ENCODE measurements at places on chromosomes 5 and 9.

- DNase-seq = no peak
These were observed 476.0 kb upstream of the CD180 start for GRCh38 chr5:67672636-67673035.

- no peak for DNase-seq
These were observed 571.2 kb upstream of the ZNF462 start for GRCh38 chr9:106291786-106292185.

DNA sequence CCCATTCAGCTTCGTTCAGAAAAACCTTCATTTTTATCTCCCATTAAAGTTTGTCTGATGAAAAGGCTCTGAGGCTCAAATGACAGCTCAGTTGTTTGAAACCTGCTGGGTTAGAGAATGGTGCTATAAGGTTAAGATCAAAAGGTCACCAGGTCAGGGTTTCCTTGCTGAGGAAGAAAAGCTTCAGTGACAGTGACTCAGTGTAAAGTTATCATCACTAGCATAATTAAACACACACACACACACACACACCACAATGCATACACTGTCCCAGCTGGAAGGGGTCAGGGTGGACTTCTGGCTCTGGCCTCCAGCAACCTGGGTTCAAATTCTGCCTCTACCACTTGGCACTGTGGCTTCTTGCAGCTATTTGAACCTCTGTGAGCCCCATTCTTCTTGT lies 281.1 kb downstream of the DOCK8 start:
- DNase-seq = no peak

GRCh38 chr5:81606150-81606549 lies 144.7 kb downstream of the SSBP2 start:
- no peak for DNase-seq

- no peak for DNase-seq
These were observed 19.6 kb downstream of the ZNF131 start for GRCh38 chr5:43140286-43140685.

GRCh38 chr5:37631939-37632338 lies 207.9 kb downstream of the GDNF start:
- no peak for DNase-seq

DNA sequence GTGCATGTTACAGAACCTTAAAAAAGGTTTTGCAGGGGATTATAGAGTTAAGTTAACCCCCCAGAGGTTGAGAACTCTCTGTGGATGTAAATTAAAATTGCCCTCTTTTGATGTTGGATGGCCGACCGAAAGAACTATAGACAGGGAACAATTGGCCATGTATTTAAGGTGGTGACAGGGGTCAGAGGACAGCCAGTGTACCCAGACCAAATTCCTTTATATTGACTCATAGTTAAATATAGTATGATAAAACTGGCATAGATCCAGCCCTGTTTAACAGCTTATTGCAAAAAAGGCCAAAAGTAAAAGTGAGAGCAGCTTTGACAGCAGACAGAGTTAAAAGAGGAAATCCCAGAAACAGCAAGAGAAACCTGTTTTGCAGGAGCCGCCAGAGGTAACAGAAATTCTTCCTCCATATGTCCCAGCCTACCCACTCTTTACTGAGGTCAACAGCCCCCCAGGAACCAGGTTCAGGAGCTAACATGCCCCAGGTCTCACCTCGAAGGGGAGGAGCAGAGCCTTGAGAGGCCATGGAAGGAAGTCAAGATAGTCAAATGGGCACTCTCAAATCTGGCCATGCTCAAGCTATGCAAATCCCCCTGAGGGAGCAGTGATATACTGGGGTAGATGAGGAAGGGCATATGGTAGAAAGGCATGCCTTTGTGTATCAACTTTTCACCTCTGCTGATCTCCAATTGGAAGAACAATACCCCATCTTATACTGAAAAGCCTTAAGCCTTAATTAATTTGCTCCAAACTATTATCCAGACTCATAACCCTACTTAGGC lies 156.4 kb upstream of the COX7C start:
- DNase-seq = no peak

DNA sequence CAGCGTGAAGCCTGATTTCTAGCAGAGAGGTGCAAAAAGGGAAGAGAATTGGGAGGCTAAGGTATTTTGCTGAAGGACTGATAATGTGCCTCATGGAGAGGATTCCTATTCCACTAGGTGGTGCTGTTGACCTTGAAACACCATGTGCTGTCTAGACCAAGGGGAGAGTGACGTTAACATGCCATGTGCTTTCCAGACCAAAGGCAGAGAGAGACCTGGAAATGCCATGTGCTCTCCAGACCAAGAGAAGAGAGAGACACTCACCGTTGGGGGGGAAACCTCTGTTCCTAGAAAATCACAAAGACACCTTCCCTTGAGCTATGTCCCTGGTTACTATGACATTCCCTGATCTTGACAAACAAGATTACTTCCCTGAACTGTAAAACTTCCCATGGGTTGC lies 286.0 kb upstream of the TUSC1 start:
- peak; percentile 74 for DNase-seq

- DNase-seq = no peak
These were observed 16.8 kb downstream of the ANKH start for GRCh38 chr5:14854799-14855198.

DNA sequence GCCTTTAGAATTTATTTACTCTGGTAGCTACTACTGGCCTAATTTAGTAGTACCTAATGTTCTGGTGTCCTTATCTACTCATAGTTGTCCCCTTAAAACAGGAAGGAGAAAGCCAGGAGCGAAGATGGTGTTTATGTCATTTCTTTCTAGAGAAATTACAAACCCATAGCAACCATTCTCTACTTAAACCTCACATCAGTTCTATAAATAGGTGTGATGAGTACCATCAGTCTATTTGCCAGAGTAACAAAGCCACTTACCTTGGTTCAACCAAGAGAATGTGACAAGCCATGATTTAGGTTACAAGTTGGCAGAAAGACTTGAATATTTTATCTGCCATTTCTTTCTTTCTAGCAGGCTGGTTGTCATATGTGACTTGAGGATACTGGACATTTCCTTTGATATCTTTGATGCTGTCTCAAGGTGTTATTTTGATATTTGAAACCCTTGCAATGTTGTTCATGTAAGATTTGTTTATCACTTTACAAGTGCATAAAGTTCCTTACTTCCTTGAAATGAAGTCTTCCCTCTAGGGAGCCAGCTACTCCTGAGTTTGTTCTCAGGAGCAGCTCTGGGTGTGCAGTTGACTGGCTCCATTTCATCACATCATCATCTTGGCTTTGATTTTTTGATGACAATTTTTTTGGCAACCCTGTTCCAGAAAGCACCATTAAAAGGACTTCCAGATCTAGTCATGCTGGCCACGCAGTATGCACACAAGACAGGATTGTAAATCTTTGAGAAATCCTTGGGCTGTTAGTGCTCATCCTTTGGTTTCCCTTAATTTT lies 286.8 kb downstream of the ARHGAP26 start:
- DNase-seq = no peak

GRCh38 chr5:110055302-110055701 lies 365.6 kb downstream of the MAN2A1 start:
- peak; percentile 14 for DNase-seq

- no peak for DNase-seq
These were observed 79.5 kb upstream of the DMRT1 start for GRCh38 chr9:761793-762560.

DNA sequence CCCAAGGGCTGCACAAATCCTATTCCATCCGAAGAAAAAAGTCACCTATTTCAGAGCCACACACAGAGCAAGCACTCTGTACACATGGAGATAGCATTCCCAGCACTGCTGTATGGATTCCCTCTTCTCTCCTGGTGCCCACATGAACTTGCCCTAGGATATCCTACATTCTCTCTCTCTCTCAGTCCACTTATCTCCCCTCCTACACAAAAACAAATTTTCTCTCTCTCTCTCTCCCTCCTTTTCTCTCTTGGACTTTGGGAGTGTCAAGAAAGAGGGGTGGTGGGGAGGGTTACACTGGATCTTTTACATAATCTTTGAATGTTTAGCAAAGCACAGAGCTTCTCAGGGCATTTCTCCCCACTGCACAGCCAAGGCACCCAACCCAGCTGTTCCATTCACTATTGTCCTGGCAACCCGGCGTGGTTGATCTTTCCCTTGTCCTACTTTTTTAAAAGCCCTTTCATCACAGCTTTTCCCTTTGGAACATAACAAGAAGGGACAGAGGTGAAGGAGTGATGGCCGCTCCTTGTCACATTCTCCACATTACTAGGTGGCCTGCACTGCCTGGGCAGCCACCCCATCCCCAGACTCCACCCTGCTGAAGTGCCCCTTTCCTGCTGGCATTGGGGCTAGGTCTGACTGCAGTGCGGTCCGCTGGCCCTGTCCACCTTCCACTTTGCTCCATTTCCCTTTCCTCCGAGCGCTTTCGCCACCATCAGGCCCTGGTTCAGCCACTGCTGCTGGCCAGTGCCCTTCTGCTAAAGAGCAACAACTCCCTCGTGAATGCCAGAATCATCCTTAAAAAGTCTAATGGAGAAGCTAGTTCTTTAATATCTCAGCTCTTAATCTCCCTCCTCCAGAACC lies 22.2 kb upstream of the SLC1A3 start:
- no peak for DNase-seq

DNA sequence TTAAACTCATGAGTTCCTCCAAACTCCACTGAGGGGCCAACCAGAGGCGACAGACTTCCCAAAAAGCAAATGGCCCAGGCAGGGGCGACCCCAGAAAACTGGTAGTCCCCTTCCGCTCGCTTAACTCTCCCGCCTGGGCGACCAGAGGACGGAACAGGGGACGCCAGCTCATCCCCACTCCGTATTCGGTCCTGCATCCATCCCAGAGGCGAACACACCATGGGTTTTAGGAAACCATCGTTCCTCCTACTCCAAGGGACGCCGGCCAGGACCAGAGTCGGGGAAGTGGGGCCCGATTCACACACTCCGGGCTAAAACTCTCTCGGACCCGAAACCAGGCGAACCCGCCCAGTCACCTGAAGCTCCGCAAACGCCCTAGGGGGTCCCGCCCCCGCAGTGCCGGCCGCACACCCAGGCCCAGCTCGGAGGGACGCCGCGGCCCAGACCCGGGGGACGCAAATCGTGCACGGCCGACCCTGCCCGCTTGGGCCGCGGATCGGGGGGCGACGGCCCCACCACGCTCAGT lies 478 bp downstream of the TEX10 start:
- DNase-seq = peak; percentile 12

GRCh38 chr9:132365986-132366385 lies 11.2 kb upstream of the SETX start:
- no peak for DNase-seq

- no peak for DNase-seq
These were observed 238.4 kb downstream of the AP3B1 start for GRCh38 chr5:78056053-78056452.

DNA sequence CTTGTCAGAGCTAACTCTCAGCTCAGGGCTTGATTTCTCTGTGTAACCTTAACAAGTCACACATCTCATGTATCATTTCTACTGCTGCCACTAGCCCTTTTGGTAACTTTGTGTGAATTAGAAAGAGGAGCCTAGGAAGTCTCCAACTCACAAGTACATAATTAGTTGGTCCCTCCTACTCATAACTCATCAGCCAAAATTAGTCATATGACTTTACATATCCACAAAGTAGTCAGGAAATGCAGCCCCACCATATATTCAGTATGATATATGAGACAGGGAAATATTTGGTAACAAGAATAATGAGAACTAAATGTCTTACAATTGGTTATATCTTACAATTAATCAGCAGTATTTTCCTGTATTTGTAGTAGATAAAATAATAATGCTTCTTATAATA lies 250.2 kb downstream of the SH3GL2 start:
- DNase-seq = no peak

- no peak for DNase-seq
These were observed 111.1 kb downstream of the AGTPBP1 start for GRCh38 chr9:85630676-85631075.

GRCh38 chr5:95537501-95537900 lies 17.3 kb downstream of the SKIC3 start:
- DNase-seq = no peak

DNA sequence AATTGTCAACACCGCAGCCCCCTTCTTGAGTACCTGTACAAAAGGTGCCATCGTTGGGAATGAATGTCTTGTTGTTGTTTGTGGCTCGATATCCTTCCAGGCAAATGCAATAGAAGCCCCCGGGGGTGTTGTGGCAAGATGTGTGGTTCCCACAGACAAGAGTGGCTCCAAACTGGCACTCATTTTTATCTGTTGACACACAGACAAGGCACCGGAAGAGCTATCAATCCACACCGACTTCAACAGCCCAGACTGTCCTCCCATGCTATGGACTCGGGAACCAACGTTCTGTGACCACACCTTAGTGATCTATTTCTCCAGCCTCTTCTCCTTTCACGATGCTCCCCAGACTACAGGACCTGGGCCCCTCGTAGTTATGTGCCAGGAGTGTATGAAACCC lies 25.9 kb downstream of the SUSD1 start:
- no peak for DNase-seq

- DNase-seq = no peak
These were observed 112.5 kb upstream of the LARP1 start for GRCh38 chr5:154642499-154643245.

DNA sequence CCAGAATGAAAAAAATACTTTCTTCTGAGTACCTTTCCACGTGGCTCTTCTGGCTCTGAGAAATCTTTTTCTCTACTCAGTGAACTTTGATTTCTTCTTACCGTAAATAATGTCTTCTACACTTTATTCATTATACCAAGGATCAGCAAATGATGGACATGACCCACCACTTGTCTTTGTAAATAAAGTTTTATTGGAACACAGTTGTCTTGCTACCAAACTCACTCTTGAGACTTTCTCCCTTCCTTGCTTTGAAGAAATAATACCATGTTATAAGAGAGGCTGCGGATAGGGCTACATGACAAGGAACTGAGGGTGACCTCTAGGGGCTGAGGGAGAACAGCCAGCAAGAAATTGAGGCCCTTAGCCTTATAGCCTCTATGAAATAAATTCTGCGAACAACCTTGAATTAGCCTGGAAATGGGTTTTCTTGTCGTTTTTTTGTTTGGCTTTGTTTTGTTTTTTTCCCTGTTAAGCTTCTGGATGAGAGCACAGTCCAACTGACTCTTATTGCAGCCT lies 212.5 kb downstream of the COMMD10 start:
- no peak for DNase-seq

GRCh38 chr5:14341571-14342230 lies 198.6 kb downstream of the TRIO start:
- no peak for DNase-seq

DNA sequence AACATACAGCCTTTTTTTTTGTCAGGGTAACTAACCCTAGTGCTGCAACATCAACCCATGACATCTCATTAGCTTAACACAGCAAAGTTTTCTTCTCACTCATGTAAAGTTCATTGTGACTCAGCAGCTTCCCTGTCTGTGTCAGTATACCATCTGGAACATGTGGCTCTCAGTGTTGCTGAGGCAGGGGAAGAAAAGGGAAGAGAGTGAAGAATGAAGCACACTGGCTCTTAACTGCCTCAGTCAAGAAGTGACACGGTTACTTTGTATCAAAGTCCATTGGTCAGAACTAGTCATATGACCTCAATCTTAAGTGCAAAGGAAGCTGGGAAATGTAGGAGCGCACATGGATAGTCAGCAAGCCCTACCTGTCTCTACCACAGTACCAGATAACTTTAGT lies 185.0 kb upstream of the ELL2 start:
- peak; percentile 81 for DNase-seq
